ENCODE measurements at places on chromosomes 13 and 19.

GRCh38 chr13:112968910-112969691 is at the start of gene MCF2L:
TSS of gene MCF2L (plus strand) at chr13:112969214. CDS start at chr13:112969380, 166 bp downstream.
- DNase-seq = no peak

DNA sequence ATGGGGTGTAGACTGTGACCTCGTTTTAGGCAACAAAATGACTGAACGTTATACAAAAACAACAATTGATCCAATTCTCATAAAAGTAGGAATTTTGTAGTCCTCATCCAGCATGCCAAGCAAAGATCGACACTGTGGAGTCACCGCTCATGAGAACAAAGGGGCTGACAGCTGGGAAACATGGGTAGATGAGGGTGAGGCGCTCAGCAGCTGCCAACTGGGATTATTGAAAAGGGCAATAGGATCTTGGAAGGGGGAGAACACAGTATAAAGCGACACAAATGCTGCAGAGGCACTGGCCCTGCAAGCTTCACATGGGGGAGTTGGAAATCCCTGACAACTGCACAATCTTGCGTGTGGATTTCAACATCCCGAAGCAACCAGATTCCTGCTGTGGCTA is 5.4 kb upstream of the ZNF765 start:
- DNase-seq = no peak

- DNase-seq = no peak
Observed at GRCh38 chr19:19546751-19547162, 8.7 kb downstream of the CILP2 start.

DNA sequence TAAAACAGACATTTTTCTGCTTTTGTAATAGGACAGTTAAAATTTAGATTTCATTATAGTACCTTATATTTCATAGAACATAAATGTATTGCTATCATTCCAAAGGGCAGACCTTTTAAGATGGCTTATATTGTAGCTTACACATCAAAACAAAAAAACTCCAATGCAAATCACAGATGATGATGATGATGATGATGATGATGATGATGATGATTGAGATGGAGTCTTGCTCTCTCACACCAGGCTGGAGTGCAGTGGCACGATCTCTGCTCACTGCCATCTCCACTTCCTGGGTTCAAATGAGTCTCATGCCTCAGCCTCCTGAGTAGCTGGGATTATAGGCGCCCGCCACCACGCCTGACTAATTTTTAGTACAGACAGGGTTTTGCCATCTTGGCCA is 189.9 kb upstream of the RNF113B start:
- DNase-seq = no peak

GRCh38 chr13:51778392-51778791 is 25.6 kb downstream of the DHRS12 start:
- no peak for DNase-seq

DNA sequence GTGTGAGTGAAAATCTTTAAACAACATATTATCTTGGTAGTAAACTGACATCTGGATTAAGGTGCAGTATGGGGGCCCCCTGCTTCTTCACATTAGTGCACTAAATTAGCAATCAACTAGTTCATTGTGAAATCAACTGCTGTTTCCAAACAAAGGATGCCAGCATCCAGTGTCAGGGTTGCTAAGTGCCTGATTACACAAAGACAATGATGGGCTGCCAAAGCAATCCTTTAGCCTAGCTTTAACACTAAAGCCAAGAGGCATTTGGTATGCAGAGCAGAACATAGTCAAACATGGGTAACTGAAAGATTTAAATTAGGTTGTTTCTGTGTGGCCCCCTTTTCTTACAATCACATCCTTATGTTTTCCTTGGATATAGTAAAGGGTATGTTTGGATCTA is 543.1 kb upstream of the SLITRK5 start:
- no peak for DNase-seq

DNA sequence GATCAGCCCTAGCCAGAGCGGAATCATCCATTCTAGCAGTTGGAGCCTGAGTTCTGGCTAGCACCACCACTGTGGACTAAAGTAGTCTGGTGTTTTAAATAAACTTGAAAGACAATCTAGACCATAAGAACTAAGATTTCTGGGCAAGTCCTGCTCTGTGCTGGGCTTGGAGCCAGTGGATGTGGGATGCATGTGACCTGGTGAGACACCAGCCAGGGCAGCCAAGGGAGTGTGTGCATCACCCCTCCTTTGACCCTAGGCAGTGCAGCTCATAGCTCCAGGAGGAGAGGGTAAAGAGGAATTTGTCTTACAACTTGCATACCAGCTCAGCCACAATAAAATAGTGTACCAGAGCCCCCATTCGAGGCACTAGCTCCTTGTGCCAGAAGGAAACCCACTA is 21.0 kb downstream of the ITGBL1 start:
- no peak for DNase-seq

DNA sequence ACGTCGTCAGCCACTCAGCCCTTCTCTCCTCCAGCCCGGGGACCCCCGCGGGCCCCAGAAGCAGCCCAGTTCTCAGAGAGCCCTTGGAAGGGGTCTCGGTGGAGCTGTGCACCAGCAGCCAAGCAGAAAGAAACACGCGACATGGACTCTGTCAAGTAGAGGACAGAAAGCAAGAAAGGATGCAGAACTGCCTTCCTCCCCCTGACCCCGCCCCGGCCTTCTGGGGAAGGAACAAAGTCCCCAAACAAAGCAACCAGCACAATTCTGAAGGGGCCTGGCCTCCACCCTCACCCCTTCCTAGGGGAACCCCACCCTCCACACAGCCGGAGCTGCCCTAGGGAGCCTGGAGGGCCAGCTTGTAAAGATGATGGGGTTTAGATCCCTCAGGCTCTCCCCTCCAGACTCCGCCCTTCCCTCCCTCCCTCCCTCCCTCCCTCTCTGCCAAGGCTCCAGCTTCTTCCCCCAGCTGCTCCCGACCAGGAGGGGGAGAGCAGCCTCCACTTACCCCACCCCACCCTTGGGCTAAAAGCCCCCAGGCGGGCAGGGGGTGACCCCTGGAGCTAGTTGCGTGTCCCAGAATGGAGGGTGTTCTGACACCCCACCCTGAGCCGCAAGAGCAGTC is 7.8 kb downstream of the LYL1 start:
- DNase-seq = no peak

DNA sequence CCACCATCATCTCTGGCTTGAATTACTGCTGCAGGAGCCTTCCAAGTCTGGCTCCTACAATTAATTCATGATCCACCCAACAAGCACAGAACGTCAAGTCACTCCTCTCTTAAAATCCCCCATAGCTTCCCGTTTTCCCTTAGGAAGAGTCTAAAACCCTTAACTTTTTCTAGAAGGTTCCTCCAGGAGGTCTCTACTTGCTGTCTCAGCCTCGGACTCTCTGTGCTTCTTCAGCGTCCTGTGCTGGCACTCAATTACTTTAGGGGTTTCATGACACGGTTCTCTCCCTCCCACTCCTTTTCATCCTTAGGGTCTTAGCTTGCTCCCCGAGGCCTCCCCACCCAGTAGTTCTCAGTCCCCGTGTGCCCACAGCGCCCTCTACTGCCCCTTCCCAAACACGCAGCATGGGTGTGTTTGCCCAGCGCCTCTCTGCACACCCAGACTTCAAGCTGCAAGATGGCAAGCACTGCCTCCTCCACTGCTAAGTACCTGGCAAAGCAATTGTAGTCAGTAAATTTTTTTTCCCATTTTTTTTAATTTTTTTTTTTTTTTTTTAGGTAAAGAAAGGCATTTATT is 25.8 kb upstream of the MAP3K10 start:
- no peak for DNase-seq

- DNase-seq = no peak
Observed at GRCh38 chr13:109254274-109254673, 532.1 kb downstream of the IRS2 start.

- no peak for DNase-seq
Observed at GRCh38 chr13:93307651-93308050, 81.0 kb downstream of the GPC6 start.

Measured in GM18507 (cell line).